Mucosa of gallbladder (tissue), 1 donor: ENCODE measurements at places on chromosomes 7 and 10. TPM values are rescaled to one million over a fixed set of nuclear protein-coding genes. Genes with fewer than 3 reads are reported as not detected.

GRCh38 chr7:23696916-23697441, 13.0 kb upstream of the STK31 start:
- peak; percentile 17 for DNase-seq

- no peak for DNase-seq
Observed at GRCh38 chr7:153401795-153402720, 642.5 kb downstream of the ACTR3B start.

JCAD gene
- total RNA-seq = 25.8 TPM

GRCh38 chr10:101062232-101063049, 652 bp downstream of the KAZALD1 start:
- DNase-seq = peak; percentile 34

DNA sequence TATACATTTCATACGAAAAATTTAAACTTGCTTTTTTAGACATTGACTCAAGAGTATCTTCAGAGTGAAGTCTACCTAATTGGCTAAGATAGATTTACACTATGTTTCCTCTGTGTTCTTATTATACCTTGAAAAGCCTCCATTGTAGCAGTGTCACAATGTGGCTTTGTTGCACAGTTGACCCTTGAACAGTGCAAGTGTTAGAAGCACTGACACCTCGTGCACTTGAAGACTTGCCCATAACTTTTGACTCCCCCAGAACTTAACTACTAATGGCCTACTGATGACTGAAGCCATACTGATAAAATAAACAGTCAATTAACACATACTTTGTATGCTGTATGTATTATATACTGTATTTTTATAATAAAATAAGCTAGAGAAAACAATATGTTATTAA, 84.3 kb downstream of the CPED1 start:
- no peak for DNase-seq

GRCh38 chr10:127619546-127620325, 70.6 kb downstream of the NPS start:
- no peak for DNase-seq

VAX1 gene
- total RNA-seq = not detected

- no peak for DNase-seq
Observed at GRCh38 chr7:99006739-99007424, 128.6 kb downstream of the TRRAP start.

EPHA1 gene
- total RNA-seq = 38.0 TPM

ITGA8 gene
- 2.4 TPM for total RNA-seq

GRCh38 chr10:2205406-2205805, 468.1 kb upstream of the ADARB2 start:
- DNase-seq = no peak

- DNase-seq = no peak
Observed at GRCh38 chr7:100942045-100942774, 7.1 kb upstream of the MUC3A start.

DNA sequence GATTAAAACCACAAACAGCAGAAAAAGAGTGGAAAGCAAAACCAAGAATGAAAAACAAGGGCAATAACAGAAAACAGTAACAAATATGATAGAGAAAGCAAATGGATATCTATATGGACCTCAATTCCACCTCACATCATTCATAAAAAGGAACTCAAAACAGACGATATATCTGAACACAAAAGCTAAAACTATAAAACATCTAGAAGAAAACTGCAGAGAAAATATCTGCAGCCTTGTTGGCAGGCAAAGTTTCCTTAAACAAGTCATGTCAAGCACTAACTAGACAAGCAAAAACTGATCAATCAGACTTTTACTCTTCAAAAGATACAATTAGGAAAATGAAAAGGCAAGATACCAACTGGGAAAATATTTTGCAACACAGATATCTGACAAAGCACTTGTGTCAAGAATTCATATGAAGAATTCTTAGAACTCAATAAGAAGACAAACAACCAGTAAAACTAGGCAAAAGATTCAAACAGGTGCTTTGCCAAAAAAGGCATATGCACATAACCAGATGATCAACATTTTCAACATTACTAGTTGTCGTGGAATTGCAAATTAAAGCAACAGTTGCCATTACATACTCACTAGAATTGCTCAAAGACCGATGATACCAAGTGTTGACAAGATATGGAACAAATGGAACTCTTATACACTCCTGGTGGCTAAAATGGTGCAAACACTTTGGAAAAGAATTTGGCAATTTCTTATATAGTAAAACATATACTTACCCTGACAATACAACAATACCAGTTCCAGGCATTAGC, 25.9 kb upstream of the ZMIZ1 start:
- no peak for DNase-seq

GRCh38 chr7:77393261-77393660, 22.9 kb downstream of the GSAP start:
- DNase-seq = no peak

FAM221A gene
- 14.3 TPM for total RNA-seq

CPN1 gene
- not detected for total RNA-seq

AKR1B15 gene
- 43.2 TPM for total RNA-seq

DNA sequence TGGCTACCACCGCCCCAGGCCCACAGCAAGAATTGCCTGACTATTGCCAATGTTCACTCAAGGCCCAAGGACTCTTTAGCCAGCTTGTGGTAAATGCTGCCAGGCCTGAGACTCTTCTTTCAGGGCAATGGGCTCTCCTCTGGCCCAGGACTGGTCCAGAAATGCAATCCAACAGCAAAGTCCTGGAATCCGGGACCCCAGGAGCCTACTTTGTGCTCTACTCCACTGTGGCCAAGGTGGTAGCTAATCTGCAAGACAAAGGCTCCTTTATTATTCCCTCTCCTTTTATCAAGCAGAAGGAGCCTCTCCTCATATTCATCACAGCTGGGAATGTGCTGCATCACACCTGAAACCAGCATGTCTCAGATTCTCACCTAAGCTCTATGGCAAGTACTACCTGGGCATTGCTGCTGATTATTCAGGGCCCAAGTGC, 107.6 kb upstream of the PRSS58 start:
- DNase-seq = no peak

DNA sequence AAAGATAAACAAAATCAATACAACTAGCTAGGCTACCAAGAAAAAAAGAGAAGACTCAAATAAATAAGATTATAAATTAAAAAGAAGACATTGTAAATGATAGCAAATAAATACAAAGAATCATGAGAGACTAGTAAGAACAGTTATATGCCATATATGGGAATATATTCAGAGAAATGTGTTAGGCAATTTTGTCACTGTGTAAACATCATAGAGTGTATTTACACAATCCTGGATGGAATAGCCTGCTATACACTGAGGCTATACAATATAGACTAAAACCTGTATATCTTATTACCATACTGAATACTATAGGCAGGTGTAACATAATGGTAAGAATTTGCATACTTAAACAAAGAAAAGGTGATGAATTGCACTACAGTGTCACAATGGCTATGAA, 717.4 kb downstream of the PARD3 start:
- DNase-seq = no peak

DNA sequence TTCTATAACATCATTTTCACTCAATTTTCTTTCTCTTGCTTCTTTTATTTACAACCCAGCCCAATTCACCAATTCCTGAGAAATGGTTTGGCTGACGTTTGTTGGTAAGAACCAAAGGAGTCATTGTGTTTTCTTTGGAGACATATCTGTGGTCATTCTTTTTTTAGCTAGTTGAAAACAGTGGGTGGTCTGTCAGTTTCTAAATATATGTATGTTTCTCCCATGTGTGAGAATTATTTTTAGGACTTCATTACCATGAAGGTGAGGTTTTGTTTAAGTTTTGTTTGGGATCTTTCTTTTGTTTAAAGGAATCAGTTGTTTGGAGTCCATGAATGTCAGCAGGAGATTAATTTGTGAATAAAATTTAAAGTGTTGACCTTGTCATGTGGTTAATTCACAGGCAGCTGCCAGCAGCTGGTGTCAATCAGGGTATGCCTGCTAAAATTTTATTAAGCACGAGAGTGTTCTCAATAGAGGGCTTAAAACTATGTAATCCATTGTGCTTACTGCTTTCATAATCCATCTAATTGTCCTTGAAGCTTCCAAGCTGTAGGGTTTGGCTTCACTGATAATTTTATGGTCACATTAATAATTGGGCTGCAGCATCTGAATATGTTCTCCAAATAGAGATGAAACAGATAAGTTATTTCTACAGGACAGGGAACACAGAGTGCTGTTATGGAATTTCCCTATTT, 38.7 kb downstream of the INSYN2A start:
- DNase-seq = no peak

GRCh38 chr7:134771889-134772288, 7.5 kb upstream of the CALD1 start:
- DNase-seq = no peak

- DNase-seq = no peak
Observed at GRCh38 chr7:104548861-104549260, 220.5 kb downstream of the LHFPL3 start.

DNA sequence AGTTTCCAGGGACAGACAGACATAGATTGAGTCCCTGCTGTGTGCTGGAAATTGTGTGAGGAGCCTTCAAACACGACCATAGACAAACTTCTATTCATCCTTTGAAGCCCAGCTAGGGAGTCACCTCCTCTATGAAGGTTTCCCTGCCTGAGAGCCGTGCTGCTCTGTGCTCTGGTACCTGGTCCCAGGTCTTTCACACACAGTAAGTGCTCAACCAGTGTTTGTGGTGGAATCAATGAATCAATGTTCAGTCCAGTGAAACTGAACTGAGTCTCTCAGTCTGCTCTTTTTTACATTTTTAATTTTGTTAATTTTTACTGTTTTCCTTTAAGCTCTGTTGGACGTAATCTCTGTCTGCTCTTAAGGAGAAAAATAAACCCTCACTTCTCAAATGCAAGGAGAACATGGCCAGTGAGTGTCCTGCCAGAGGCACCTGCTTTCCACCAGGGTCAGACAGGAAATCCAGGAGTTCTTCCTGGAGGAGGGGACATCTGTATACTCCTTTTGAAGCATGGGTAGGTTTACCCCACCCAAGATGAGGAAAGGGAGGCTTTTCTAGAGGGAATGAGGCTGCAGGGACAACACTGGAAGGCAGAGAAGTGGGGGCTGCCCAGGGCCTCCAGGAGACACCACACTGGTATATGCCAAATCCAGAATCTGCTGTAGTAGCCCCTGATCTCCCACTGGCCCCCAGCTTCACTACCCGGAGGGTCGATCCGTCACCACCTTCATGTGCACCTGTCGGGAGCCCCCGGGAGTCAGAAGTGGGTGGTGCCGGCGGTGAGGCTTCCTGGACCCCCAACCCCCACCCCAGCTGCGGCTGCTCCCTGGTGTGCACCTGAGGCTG, 56.3 kb downstream of the MICALL2 start:
- DNase-seq = no peak

DNA sequence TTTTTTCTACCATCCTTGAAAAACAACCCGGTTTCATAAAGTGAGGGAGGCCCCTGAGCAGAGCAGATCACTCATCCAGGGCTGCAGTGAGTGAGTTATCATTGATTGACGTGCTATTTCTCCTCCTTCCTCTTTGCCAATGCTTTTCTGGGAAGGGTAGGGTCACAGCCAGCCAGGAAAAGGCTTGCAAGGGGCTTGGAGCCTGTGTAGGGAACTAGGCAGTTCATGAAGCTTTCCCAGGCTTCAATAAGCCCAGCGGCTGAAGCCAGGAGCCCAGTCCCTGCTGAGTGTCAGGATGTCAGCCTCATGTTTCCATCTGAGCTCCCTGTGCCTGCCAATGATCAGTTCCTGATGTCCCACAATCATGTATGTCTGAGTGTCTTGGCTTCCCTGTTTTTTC, 584.7 kb downstream of the GALNT17 start:
- DNase-seq = no peak

ELOVL3 gene
- not detected for total RNA-seq

DNA sequence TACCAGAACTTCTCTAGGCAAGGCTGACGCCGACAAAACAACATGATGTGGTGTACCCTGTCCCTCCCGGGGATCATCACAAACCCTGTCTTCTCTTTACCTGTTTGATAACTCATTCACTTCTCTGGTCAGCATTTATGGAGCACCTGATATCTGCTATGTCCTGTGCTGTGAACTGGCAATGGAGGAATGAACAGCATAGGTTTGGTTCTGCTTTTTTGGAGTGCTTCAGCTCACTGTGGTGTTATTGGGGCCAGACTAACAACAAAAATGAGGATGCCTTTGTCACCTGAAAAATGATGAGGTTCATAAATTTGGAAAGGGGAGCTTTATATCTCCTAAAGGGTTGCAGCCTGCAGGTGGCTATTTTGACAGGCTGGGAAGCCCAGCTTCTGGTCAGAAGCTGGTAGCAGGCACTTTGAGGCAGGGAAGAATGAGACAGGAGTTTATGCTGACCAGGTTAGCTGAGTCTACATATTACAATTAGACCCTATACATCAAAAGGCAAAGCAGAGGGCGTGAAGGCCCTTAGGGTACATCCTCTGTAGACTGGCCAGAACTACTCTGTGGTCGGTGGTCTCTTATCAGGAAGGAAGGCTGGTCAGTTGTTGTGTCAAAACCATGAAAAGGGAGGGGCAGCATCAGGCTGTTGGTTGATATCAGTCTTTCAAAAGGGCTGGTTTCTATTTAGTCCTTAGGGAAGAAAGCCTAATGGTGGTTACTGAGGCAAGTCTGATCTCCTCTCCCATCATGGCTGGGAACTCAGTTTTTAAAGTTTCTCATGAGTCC, 42.3 kb downstream of the SH2D4B start:
- peak; percentile 4 for DNase-seq

- DNase-seq = no peak
Observed at GRCh38 chr10:124942317-124943169, 620 bp downstream of the ZRANB1 start.

- DNase-seq = no peak
Observed at GRCh38 chr10:128087146-128087883, 38.9 kb downstream of the MKI67 start.

DNA sequence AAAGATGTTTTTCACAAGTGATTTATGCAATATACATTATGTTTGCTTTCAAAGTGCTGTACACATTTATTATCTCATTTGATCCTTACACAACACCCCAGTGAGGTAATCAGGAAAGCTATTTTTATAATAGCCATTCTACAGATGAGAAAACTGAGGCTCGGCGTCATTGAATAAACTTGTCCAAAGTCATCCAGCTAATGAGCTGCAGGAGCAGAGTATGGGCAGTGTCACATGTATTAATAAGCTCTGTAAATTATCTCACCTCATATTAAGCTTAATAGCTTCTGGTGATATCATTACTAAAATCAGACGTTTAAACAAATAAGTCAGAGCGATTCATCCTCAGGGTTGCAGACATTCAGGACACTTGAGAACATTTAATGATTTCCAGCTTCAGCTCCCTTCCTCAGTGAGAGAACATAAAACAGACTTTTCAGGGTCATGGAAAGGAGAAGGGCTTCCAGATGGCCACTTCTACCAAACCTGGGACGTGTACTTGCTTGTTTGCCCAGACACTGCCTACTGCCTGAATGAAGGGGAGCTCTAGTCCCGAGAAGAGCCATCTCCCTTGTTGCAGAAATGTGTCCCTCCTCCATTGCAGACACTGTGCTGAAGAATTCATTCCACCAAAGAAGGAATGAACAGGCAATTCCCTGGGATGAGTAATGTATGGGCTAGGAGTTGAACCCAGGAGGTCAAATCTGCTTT, 20.5 kb upstream of the FZD1 start:
- no peak for DNase-seq
